ENCODE measurements at places on chromosomes 13 and 19.

DNA sequence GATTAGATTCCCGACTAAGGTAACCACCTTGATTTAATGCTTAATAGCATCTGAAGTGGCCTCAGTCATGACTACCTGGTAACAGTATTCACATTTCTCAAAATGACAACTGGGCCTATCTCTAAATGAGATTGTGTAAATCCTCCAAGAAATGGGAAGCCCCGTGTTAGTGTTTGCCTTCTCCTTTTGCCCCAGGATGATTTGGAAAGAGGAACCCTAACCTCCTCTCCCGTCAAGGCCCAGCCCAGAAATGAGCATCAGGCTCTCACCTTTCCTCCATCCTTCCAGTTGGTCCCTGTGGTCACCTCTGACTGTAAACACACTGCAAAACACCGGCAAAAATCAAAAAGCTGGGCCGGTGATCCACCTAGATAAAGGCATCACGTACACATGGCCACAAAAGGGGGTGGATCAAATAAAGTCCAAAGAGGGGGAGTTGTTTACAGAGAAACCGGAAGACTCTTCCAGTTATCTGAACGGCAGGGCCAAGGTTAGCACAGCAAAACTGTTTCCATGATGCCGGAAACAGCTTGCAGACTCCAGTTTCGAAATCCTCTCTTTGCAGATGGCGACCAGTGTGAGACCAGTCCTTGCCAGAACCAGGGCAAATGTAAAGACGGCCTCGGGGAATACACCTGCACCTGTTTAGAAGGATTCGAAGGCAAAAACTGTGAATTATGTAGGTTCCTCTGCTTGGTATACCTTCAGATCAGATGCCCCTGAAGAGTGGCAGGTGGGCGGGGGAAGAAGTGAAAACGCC, 16.4 kb downstream of the F10 start:
- DNase-seq, result no peak

DNA sequence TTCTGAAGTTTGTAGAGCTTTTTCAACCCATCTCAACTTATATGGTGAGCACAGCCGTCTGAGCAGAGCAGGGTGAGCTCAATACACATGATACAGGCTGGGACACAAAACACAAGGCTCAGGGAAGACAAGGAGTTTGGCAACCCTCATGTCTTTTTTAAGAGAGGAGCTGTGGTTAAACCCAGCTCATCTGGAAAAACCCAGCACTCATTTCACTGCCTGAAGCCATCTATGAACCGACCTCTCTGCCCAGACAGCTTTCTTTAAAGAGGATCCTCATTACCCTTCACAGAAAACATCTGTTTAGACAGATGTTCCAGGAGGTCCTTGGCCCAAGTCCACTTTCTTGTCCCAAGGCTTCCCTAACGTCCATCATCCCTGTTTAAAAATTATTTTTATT, 170.0 kb upstream of the TSHZ3 start:
- DNase-seq, result no peak

DNA sequence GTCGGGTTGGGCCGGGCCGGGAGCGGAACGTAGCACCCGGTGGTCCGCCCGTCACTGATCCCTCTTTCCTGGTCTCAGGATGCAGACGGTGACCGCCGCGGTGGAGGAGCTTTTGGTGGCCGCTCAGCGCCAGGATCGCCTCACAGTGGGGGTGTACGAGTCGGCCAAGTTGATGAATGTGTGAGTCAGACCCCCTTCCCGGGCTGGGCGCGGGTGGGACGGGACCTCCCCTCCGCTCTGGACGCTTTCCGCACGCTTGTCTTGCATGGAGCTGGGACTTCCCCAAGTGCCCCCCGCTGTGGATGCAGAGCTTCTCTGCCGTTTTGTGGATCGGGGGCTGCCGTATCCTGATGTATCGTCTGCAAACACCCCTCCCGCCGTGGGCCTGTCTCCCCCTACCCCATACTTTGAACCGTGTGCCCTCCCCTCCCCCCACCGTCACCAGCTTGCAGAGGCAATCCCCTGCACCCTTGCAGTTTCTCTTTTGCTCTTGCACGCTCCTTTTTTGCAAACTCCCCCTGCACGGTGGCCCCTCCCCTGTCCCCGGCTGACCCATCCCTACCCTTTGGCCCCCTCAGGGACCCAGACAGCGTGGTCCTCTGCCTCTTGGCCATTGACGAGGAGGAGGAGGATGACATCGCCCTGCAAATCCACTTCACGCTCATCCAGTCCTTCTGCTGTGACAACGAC, 669 bp downstream of the GADD45B start:
- DNase-seq, result peak; percentile 74

GRCh38 chr13:24306632-24307031, 2.7 kb upstream of the C1QTNF9 start:
- no peak for DNase-seq

GRCh38 chr13:38042771-38043170, 173.2 kb upstream of the TRPC4 start:
- no peak for DNase-seq

GRCh38 chr13:25836574-25837336, 215.1 kb downstream of the SHISA2 start:
- no peak for DNase-seq

DNA sequence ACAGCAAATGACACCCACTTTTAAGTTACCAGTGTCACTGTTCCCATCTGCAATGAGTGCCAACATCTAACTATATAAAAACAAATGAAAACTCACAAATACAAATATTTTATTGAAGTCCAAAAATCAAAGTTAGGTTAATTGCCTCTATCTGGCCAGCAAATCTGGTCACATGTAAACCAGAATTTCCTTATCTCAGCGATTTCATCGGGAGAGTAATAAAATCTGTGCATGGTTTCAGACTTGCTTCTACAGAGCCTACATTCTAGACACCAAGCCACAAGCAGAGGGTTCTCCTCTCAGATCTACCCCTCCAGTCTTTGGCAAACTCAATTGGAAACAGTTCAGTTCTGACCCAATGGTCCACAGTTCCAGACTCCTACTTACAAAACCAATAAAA, 189.6 kb downstream of the ABCC4 start:
- no peak for DNase-seq

DNA sequence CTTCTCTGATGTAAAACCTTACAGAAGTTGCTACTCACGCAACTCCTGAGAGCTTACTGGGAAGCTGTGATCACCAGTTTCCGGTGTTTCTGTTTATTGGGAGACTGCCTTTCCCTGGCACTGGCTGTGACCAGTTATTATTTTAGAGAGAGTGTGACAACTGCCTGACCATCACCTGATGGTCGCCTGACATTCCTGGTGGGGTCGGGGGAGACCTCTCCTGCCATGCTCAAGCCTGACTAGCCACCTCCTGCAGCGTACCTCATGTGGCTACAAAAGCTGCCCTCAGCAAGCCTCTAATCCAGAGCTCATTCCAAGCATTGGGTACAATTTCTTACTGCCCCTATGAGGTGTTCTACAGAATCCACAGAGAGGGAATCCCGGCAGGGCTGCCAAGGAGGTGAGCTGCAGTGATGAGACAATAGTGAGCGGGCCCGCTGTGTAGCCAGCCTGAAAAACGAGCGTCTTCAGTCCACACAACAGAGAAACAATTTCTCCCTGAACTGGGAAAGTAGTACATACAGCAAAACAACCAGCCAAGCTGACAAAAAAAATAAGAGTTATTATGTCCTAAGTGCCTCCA, 28.7 kb downstream of the GJA3 start:
- peak; percentile 1 for DNase-seq

DNA sequence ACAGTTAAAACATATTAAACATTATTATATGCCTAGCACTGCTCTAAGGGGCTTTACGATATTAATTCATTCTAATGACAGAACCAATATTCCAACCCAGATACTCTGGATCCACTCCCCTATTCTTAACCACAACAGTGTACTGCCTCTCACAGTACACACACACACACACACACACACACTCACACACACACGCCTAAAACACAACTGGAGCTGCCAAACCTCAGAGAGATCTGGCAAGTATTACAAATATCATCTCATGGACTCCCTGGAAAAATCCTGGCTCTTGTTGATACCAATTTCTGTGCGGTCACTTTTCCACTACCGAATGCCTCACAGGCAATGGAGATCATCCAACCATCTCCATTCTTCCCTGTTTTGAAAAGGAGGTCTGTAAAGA, 1.3 kb downstream of the ZNF780A start:
- DNase-seq, result no peak

DNA sequence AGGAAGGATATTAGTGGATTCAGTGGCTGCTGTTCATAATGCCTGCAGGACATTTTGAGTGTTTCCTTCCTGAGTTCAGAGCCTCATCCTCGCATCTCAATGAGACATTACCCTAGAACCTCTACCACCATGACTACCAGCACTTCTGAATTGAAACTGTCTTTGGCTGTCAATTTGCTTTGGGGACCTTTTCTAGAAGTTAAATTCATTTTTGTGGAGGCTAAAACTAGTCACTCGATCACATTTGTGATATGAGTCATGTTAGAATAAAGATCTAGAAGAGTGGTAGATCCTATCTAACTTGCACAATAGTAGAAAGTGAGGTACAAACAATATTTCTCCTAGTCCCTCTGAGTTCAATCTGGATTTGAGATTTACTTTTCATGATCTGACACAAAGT, 124.9 kb downstream of the KCNRG start:
- DNase-seq, result no peak

DNA sequence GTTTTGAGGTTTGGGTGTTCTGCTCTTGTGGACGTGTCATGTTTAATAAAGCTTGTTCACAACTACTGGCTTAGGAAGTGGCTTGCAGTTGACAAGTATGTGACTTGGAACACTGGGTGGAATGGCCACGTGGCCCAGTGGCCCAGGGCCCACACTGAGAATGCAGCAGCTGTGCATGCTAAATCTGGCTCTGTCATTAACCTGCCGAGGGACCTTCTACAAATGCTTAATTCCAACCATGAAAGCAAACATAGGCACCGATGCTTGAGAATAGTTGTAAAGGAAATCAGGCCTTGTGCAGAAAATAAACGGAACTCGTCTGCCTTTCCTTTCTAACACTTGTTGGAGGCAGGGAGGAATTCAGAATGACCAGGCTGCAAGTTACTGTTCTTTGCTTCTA, 11.6 kb upstream of the CLDN10 start:
- DNase-seq, result no peak

Measured in stimulated activated CD4-positive, alpha-beta T cell treated with anti-CD3 and anti-CD28 coated beads, Interleukin-2, amount 100 ng/mL, for 24 hours (primary cell).